Activated CD4-positive, alpha-beta T cell treated with anti-CD3 and anti-CD28 coated beads, Interleukin-2, Interleukin-6, amounts not matched to agents 100 ng/mL and 50 ng/mL, durations not matched to agents 16 hours and 8 hours (primary cell): ENCODE measurements at places on chromosomes 5 and 9.

GRCh38 chr5:59025734-59026133 lies 442.9 kb downstream of the RAB3C start:
- no peak for DNase-seq

DNA sequence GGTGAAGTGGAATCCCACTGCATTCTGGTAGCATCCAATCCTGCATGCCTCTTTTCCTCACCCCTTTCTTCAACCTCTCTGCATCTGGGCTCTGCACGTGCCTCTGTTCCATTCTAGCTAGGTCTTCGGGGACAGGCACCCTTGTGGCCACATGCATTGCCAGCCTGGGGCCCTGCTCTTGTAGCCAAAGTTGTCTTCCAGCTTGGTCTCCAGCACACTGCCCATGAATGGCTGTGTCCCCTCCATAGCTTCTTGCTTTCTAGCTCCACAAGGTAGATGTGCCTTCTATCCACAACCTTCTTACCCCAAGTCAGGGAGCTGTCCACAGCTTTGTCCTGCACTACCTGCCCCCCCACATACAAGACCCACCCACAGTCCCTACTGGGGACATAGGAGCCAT lies 32.6 kb downstream of the ALG2 start:
- DNase-seq = no peak

- DNase-seq = peak; percentile 74
These were observed 456 bp downstream of the KDM3B start for GRCh38 chr5:138352722-138353559.

GRCh38 chr5:9621379-9621903 lies 8.7 kb downstream of the TAS2R1 start:
- no peak for DNase-seq

DNA sequence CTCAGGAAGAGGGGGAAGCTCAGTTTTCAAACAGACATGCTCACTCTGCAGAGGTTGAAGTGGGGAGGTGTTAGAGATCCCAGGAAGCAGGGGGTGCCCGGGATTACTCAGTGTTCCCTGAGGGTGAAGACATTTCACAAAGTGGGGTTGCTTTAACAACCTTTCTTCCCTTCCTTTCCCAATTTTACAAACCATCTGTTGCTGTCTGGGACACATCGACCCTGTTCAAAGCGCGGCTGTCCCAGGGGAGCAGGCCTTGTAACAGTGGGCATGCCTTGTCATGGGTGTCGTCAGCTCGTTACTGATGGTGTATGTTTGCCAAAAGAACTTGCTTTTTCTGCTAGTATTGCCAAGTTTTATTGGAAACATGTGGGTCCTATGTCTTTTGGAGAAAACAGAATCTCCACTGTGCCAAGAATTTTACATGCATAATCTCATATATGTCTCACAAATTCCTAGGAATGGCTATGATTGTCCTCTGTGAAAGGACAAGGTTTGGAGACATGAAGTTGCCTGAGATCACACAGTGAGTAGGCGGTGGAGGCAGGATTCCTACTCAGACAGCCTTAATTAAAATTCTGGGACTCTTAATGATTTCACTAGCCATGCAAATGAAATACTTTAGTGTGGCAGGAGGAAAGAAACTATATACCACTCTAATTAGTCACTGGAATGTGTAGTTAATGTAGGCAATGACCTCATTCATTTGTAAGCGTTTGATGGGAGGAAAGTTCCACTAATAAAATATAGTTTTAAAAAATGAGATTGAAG lies 198.9 kb downstream of the NXNL2 start:
- DNase-seq = no peak

DNA sequence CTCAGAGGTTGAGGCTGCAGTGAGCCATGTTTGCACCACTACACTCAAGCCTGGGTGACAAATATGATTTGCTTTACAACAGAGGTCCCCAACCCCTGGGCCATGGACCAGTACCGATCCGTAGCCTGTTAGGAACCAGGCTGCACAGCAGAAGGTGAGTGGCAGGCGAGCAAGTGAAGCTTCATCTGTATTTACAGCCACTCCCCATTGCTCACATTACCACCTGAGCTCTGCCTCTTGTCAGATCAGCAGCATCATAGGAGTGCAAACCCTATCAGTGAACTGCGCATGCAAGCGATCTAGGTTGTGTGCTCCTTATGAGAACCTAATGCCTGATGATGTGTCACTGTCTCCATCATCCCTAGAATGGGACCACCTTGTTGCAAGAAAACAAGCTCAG lies 42.5 kb downstream of the SAXO1 start:
- DNase-seq = no peak

- no peak for DNase-seq
These were observed 220.1 kb upstream of the MSX2 start for GRCh38 chr5:174504266-174504726.

- DNase-seq = no peak
These were observed 24.5 kb downstream of the PTGES2 start for GRCh38 chr9:128102861-128103588.

DNA sequence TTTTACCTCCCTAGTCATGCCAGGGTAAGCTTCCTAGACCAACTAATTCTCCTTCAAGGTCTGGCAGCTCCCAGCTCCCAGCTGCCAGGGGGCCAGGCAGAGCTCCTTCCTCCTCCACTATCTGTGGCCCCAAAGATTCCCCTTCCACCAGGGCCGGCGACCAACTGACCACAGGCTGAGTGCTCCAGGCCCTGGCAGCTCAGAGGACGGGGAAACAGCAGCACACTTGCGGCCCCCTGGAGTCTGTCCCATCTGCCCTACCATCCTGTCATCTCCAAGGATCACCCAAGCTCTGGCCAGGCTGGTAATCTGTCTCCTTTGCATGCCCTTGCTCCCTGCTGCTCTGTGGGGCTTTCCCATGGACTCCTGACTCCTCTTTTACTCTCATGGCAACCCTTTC lies 31.2 kb upstream of the BASP1 start:
- no peak for DNase-seq

DNA sequence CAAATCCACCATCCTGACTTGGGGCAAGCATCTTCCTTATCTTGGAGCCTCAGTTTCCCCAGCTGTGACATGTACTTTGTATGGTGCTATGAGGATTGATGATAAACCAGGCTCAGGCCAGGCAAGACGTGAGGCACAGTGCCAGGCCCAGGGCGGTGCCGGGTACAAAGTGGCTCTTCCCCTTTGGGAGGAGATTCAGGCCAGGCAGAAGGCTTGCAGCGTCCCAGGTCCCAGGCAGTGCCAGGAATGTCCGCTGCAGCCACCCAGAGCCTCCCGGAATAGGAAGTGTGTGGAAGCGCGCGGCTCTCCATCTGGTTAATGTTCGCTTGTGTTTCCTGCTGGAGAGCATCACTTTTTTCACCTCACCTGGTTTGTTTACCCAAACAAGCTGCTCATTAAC lies 12.6 kb upstream of the DENND1A start:
- DNase-seq = no peak

DNA sequence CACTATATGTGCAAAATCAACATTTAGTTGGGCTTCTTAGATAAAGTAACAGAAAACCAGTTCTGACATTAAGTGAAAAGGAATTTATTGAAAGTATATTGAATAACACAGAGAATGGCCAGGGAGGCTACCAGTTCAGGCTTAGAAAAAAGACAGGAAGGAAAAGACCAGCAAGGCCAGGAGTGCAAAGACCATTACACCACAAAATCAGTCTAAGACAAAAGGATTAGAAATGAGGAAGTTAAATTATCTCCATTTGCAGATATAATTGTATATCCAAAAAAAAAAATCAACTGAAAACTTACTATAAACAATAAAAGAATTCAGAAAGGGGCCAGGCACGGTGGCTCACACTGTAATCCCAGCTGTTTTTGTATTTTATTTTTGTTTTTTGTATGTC lies 4.8 kb upstream of the TEX10 start:
- DNase-seq = no peak

GRCh38 chr5:135339189-135339588 lies 59.8 kb downstream of the MACROH2A1 start:
- DNase-seq = no peak

GRCh38 chr9:126703002-126703865 lies 89.5 kb downstream of the LMX1B start:
- DNase-seq = no peak

GRCh38 chr5:102850503-102850902 lies 95.4 kb downstream of the PAM start:
- no peak for DNase-seq

DNA sequence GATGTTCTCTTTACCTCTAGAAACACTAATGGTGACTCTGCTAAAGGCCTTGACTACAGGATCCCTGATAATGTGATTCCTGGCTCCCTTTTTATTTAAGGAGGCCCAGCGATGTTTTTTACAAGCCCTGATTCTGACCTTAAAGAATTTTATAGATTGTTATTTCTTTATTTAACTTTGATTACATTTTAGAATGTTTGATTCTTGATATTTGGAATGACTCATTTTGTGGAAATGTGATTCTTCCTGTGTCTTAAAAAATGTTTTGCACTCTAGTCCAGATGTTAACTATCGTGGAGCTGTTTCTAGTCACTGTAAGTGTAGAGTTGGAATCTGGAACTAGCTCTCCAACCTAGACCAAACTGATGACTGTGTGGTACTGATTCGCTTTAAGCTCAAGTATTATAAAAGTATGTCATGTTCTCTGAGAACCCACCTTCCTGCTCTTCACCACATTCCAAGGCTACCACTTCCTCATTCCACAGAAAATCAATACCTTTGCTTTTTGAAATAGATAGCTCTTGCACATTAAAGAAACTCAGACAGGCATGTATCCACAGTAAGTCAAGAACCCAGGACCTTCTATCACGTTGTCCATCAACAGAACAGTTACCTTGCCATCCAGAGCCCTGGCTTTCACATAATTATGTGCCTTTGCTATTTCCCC lies 65.2 kb downstream of the JMY start:
- no peak for DNase-seq

DNA sequence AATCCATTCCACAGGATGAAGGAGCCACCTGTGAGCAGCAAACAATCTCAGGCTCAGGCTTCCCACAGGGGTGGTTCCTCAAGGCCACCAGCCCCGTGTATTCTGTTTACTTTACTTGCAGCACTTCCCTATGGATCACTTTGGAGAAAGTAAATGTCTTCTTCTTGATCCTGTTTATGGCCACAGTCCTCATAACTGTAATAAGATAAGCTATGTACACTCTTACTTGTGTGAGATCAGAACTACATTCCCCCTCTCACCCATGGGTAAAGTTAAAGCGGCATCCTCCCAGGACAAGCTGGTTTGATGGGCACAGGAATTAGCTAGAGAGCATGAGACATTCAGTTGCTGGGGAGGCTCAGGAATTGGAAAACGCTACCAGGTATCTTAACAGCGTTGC lies 86.1 kb downstream of the TMEM215 start:
- no peak for DNase-seq

DNA sequence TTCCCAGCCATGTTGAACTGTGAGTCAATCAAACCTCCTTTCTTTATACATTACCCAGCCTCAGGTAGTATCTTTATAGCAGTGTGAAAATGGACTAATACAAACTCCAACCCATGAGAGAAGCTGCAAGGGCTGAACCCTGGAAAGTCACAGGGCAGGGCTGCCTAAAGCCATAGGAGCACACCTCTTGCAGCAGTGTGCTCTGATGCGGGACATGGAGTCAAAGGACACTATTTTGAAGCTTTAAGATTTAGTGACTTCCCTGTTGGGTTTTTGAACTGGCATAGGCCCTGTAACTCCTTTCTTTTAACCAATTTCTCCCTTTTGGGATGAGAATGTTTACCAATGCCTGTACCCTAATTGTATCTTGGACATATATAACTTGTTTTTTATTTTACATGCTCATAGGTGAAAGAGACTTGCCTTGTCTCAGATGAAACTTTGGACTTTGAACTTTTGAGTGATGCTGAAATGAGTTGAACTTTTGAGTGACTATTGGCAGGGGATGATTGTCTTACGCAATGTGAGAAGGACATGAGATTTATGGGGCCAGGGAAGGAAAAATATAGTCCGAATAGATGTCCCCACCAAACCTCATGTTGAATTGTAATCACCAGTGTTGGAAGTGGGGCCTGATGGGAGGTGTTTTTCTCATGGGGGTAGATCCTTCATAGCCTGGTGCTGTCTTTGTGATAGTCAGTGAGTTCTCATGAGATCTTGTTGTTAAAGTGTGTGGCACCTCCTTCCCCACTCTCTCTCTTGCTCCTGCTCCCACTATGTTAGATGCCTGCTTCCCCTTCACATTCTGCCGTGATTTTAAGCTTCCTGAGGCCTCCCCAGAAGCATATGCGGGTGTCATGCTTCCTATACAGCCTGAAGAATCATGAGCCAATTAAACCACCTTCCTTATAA lies 159.5 kb upstream of the SPEF2 start:
- DNase-seq = no peak

DNA sequence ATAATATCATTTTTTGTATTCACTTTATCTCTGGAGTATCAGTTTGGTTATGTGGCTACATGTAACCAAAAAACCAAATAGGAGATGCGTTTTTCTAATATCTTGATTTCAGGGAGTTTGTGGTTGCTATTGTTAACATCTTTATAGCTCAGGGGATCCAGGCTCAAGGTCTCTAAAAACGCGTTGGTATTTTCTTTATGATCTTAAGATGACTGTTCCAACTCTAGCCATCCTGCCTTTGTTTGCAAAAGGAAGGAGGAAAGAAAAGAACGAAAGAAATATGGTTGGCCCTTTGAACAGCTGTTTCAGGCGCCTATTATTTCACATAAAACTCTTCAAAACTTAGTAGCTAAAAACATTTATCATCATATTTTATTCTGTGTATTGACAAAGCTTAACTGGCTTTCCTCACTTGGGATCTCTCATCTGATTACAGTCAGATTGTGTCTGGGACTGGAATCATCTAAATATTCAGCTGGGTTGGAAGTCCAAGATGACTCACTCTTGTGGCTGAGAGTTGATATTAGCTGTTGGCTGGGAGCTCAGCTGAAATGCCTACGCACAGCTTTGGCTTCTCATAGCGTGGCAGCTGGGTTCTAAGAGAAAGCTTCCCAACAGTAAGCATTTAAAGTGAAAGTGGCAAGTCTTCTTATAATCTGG lies 60.1 kb downstream of the FAM174A start:
- peak; percentile 10 for DNase-seq

DNA sequence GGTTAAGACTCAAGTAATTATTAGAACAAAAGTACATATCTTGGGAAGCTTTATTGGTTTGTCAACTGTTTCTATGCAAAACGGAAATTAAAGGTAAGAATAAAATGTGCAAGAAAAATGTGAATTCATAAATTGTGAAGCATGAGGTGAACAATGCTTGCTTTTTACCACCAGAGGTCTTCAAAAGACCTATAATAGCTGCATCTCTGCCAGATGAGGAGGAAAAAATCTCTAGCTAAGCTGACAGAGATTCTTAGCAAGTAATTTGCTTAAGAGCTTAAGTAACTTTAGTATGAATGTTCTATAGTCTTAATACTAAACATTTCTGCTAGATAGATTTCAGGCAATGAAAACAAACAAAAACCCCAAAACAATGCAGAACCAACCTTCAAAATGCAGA lies 54.1 kb downstream of the MRPS30 start:
- DNase-seq = peak; percentile 2

- DNase-seq = no peak
These were observed 280.8 kb upstream of the RASA1 start for GRCh38 chr5:86986837-86987236.

GRCh38 chr5:77885519-77885918 lies 109.4 kb upstream of the TBCA start:
- no peak for DNase-seq

GRCh38 chr5:118793652-118794051 lies 194.7 kb downstream of the DTWD2 start:
- no peak for DNase-seq
